ENCODE measurements at places on chromosomes 4 and X.

DNA sequence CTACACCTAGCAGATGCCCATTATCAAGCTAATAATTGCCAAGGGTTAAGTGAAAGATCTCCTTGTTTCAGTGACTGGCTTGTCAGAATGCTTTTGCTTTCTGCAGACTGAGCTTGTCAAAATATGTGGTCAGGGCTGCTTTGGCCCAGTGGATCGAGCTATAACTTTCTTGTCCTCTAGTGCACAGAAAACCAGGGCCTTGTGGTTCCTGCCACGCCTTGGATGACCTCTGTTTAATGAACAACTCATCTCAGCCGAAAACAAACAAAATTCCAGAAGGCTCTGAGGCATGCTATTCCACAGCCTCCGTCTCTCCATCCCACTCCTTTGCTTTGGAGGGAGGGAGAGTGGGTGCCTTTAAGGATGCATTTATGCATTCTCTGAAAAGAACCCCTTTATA lies 11.3 kb downstream of the EVC start:
- DNase-seq = no peak

- no peak for DNase-seq
Measured at GRCh38 chrX:5086388-5086787, 1142.3 kb downstream of the NLGN4X start.

DNA sequence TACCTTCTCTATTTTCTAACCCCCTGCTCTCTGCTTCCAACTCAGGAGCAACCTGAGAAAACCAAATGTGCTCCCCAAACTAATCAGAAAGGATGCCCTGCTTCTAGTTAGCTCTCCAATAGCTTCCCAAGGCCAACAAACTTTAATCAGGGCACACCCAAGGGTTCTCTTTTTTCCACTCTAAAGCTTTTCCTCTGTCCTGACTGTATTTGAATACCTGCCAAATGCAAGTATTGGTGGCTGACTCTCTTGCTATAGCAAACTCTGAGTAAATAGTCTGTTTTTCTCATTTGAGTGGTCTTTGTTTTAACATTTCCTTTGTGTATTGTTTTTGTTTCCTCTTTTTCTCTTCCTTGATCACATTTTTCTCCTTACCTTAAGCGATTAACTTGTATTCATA lies 52.5 kb downstream of the GBA3 start:
- DNase-seq = no peak

DNA sequence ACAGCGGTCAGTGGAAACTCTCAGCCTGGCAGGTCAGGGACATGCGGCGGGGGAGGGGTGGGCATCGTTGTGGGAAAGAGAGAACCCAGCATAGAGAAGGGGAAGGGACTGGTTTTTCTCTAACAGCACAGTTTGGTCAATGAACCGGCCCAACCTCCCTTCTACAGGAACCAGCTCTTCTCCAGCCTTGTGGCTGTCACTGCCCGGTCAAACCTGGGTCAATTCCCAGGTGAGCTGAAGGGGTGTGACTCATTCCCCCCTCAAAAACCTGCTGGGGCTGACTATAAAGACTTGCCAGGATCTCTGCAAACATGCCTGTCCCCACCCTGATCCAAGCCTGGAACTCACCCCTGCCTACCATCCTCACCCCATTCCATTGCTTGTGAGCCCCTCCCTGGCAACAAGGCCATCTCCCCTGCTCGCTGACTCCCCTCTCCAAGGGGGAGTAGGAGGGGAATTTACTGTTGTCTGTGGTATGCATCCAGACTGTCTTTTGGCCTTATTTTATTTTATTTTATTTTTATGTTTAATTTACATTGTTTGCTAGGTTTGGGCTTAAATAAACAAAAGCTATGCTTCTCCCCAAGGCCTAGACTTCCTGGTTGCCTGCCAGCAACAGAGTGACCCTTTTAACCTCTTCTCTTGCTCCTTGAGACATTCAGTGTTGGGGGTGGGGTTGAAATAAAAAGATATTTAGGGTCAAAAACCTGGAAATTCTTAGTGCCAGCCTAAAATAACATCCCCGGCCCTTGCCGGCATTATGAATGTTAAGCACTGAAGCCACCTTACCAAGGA lies 49.6 kb downstream of the TSC22D3 start:
- no peak for DNase-seq

DNA sequence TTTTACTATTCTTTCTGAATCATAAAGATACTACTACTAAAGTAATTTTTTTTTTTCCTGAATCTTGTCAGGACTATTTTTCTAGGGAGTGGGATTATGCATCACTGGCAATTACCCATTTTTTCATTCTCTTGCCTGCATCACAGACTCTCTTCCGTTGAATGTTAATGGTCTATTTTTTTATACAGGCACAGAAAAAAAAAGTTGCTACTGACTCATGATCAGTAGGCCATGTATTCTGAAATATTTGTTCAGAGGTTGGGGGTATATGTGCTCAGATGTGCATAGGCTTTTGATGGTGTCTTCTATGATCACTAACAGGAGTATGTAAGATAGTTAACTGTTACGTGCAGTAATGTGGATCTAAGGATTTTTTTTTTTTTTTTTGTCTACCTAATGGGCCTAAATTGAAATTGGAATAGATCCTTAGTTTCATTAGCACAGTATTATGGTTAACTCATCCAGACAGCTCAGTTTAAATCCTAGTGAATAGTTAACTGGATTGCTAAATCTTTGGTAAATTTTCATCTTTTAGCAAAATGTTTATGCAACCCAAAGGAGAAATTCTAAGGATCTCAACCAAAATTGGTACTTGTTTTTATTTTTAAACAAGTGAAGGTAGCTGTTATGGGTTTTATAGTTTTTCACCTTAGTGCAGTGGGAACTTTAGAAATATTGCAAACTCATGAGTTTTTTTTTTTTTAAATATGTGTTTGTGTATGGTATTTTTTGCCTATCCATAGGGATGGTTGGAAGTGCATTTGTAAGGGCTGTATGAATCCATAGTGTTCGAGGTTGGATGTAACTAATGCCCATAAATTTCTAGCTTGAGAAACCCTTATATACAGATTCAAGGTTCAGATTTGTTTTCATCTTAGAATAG lies 12.1 kb downstream of the BMP2K start:
- DNase-seq = no peak

DNA sequence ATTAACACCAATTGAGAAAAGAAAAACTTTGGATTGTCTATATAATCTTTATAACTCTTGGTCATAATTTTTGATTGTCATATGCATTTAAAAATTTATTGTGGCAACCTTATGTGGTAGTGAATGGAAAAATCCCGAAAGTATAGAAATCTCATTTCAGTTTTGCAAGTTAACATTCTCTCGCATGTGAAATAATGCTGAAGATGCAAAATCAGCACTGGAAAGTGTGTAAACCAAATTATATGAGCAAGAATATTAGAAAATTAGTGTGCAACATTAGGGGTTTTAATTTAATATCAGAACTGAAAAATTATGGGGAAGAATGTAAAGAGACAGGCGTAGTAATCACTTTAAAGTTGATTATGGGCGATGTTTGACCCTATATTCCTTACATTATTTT lies 1472.8 kb downstream of the PCDH7 start:
- DNase-seq = no peak

GRCh38 chrX:37686996-37687395 lies 1.4 kb downstream of the XK start:
- no peak for DNase-seq

DNA sequence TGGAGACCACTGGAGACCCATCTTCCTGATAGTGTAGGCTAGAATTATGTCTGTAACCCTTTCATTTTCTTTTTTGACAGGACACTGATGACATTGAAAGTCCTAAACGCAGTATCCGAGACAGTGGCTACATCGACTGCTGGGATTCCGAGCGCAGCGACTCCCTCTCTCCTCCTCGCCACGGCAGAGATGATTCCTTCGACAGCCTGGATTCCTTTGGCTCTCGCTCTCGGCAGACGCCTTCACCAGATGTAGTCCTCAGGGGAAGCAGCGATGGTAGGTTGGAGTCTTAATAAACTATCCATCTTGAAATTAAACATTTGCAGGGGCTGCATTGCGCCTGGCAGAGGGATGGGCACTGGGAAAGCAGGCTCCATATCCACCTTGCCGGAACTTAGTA lies 75.4 kb downstream of the LIMCH1 start:
- DNase-seq = no peak

DNA sequence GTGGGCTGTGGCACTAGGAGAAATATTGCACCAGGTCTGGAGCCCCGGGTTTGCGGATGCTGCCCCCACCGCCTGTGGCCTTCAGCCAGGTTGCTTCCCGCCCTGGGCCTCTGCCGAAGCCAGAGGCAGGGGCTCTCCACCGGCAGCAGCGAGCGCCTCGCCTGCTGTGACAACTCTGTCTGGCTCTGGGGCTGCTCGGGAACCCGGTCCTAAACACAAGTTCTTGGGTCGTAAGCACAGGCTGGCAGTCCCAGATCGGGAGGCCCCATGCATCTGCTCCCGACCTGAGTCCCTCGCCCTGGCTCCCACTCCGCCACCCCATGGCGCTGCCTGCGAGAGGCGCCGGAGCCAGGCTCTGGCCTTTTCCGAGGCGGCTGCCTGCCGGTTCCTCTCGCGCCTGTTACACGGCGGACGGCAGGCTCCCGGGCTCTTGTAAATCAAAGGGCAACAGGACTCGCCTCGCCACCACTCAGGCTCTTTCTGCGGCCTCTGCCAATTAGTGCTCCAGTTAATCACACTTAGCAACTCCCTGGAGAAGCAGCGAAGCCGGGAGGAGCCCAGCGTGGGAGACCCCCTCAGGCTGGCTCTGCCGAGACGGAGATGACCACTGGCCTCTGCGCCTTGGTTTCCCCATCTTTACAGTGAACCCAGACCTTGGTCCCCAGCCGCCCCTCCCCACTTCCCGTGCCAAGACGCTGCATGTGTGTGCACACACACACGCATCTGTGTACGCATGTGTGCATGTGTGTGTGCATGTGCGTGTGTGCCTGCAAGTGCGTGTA lies 109.2 kb downstream of the DCTD start:
- no peak for DNase-seq

DNA sequence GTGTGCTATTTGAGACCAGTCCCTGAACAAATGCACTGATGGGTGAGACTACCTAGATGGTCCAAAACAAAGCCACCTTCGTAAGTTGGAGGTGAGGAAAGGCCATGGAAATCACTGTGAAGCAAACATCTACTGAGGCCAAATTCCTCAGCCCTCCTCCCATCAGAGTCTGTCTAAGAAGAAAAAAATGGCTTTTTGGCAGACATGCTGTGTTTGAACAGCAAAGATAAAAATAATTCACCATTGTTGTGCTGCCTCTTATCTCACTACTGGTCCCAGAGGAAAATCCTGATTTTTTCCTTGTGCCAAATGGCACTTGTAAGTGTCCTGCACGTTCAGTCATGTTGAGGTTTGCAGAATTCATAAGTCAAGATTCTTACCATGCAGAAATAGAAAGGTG lies 7.9 kb downstream of the MAGEB18 start:
- DNase-seq = no peak

DNA sequence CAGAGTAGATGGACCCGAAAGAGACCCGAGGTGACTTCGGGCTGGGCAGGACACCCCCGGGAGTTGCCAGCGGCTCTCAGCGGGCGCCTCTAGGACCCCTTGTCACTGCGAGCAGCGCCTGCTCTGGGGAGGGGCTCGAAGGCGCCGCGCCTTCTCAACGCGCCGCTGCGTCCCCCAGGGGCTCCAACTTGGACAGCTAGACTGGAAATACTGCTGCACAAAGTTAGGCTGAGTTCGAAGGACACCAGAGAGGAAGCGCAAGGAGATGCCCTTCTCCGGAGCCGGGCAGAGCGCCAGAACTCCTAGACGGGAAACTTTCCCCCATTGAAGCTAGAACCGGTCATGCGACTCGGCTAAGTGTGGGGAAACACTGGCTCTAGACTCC lies 493 bp upstream of the KCNIP4 start:
- DNase-seq = no peak

GRCh38 chr4:95049551-95050233 lies 291.9 kb downstream of the BMPR1B start:
- no peak for DNase-seq

DNA sequence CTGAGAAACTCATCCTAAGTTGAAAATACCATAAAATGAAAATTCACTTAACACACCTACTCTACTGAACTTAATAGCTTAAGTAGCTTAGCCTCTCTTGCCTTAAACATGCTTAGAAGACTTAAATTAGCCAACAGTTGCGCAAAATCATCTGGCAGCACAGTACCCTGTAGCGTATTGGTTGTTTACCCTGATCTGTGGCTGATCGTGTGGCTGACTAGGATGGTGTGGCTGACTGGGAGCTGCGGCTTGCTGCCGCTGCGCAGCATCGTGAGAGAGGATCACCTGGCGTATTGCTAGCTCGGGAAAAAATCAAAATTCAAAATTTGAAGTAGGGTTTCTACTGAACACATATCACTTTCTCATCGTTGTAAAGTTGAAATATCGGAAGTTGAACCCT lies 6.3 kb downstream of the RUFY3 start:
- DNase-seq = no peak

GRCh38 chrX:14915596-14915995 lies 42.4 kb downstream of the MOSPD2 start:
- no peak for DNase-seq

DNA sequence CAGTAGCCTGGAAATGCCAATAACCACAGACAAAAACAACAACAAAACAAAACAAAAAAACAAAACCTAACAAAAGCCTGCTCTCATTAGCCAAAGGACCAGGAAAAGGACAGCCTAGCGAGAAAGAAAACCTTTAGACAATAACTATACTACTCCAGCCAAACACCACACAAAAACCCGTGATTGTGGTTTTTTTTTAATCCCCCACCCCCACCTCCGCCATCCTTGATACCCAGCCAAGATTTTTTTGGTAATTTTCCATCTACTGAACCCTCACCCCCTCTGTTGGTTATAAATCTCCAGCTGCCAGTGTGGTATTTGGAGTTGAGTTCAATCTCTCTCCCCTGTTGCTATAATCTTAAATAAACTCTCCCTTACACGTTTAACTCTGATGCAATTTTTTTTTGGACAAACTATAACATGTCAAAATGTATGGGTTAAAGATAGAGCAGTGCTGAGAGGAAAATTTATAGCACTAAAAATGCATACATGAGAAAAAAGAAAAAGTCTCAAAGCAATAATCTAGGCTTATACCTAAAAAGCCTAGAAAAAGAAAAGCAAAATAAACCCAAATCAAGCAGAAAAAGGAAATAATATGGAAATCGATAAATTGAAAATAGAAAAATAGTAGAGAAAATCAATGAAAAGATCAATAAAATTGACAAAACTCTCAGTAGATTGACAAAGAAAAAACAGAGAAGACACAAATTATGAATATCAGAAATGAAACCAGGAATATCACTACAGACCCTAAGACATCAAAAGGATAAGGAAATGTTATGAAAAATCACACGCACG lies 83.7 kb downstream of the NAT8L start:
- DNase-seq = no peak

DNA sequence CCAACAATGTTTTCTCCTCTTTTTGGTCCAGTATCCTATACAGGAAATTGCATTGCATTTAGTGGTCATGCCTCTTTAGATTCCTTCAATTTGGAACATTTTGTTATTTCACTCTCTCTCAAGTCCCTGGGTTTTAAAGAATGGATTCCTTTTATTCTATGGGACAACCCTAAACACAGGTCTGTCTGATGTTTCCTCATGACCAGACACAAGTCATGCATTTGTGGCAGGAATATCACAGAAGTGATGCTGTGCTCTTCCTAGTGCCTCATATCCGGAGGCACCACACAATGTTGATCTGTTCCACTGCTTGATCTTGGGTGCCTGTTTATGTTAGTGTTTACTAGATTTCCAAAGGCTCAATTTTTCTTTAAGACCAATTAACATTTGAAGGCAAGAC lies 69.7 kb upstream of the H2AZ1 start:
- DNase-seq = no peak
